Karpas-422 (cell line): ENCODE measurements at places on chromosomes 2 and 18. TPM values are rescaled to one million over a fixed set of nuclear protein-coding genes. Genes with fewer than 3 reads are reported as not detected.

DNA sequence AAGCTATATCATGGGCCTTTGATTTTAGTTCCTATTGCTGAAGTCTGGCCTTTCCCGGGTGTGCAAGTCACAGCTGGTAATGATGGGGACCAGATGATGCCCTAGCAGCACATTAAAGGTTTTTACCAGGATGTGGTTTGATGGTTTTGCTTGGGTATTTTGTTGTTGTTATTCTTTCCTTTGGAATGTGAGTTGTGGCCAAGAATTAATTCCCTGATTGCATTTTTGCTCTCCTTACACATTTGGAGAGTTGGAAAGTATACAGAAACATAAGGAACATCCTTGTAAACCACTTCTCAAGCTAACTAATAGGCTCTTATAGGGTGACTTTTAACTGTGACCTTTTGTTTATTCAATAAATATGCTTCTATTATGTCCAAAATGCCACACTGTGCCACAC lies 154.1 kb upstream of the MMADHC start:
- DNase-seq, result no peak

Gene COBLL1
- total RNA-seq, result 0.04 TPM in 1 of 2 replicates, not detected in the other

DNA sequence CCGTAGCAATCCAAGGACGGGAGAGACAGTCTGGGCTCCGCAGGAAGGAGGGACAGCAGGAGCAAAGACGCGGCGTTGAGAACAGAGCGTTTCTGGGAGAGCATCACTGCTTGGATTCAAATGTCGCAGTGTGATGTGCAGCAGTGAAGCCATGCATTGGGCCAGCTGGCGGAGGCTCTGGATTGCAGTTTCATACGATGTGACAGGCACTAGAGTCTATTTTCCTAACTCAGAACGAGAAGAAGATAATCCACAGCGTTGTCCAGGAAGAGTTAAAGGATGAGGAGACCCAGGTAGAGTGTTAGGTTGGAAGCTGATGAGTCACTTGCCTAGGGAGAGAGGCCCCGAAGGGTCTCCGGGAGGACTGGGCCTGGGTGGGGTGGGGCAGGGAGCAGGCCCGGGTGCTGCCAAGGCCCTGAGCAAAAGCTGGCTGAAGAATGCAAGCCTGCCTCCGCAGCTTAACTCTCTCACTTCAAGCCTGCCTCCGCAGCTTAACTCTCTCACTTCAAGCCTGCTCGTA lies 17.7 kb upstream of the SEMA4C start:
- no peak for DNase-seq

DNA sequence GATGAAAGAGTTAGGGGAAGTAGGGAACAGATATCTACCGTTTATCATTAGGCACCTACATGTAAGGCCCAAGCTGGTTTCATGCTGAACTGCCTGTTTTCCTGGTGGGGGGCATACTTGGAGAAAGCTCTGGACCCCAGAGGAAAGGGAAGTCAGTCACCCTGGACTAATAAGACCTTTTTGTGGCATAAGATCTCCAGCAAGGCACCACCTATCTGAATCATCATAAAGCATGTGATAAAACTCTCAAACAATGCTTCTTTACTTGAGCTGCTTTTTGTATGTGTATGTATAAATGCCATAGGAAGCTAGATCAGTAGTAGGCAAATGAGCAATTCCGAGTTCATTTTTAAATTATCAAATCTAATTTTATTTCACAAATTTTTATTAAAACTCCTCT lies 104.8 kb downstream of the TANC1 start:
- DNase-seq, result no peak

DNA sequence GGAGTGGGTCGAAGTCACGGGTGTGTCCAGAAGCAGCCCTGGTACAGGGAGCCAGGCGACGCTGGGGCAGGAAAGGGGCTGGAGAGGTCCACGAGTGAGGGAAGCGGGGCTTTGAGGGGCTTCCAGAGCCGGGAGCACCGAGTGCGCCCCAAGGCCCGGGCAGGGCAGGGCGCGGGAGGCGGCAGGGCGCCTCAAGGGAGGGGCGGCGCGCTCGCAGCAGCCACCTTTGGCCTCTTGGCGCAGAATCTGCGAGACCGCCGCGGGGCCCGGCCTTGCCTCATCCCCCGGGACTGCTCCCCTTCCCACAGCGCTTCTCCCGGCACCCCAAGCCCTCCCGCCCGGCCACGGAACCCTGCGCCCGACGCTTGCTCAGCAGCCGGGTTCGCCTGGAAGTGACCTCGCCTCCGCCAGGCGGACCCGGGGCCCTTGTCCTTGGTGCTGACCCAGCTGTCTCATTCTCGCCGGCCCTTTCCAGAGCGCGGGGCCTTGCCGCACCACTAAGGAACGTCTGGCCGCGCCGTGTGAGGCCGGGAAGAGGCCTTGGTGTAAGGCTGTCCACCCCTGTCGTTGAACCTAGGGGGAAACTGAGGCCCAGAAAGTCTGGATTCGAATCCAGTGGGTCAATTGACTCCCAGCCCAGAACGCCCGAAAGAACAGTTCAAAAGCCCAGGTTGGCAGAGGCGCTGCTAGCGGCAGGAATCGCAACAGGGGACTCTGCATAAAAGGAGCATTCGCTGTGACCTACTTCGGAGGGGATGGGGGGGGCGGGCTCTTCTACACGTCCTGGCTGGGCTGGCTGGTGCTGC lies 584 bp upstream of the DNER start:
- peak; percentile 53 for DNase-seq

GRCh38 chr18:4333043-4333442 lies 122.1 kb downstream of the DLGAP1 start:
- DNase-seq, result no peak

GRCh38 chr2:147488472-147488871 lies 356.4 kb upstream of the ACVR2A start:
- DNase-seq, result no peak

Gene NOSTRIN
- not detected in 2 replicates for total RNA-seq

DNA sequence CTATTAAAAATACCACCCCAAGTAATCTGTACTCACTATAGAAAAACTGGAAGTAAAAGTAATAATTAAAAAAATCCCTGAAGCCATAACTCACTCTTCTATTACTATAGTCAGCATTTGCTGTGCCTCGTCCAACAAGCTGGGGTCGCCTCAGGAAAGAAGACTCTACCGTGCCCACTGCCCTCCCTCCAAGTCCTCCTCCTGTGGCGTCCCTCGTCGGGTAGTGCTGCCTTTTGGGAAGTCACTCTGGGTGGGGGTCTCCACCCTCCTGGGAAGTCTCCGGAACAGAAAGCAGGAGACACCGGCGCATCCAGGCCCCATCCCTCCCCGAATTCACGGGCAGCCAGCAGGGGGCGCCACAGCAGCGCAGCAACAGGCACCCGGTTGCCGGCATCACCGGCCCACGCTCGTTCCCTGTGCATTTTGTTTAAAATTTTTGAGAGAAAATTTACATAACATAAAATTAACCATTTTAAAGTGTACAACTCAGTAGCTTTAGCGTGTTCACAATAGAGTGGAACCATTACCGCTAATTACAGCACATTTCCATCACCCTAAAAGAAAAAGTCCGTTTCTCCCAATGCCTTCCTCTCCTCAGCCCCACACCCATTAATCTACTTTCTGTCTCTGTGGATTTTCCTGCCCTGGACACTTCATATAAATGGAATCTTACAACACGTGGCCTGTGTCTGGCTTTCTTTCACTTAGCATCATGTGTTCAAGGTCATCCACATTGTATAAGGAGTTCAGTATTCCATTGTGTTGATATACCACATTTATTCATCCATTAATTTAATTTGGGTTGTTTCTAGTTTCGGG lies 62.2 kb downstream of the ADNP2 start:
- DNase-seq, result peak; percentile 82

Gene FHOD3
- total RNA-seq, result 23.4 and 26.6 TPM in 2 replicates

DNA sequence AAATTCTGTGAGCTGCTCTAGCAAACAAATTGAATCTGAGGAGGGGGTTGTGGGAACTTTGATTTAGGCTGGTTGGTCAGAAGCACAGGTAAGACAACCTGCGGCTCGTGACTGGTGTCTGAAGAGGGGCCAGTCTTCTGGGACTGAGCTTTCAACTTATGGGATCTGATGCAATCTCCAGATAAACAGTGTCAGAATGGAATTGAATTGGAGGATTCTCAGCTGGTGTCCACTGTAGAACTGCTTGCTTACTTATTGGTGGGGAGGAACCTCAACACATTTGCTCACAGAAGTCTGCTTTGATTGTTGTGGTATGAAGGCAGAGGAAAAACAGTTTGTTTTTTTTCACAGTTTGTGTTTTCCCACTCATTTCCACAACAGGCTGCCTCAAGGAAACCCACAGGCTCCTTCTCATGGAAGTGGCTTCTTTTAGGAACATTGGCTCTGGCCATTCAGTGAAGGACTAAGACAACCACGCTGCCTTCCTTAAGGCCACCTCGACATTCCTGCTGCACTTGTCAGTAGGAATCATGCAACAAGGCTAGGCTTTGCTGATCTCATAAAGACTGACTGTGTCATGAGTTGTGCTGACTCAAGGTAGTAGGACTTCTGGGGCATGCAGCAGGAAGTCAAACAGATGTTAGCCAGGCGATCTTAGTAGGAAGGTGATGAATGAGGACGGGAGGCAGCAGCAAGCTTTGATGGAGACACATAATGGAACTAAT lies 104.7 kb downstream of the TSN start:
- no peak for DNase-seq

DNA sequence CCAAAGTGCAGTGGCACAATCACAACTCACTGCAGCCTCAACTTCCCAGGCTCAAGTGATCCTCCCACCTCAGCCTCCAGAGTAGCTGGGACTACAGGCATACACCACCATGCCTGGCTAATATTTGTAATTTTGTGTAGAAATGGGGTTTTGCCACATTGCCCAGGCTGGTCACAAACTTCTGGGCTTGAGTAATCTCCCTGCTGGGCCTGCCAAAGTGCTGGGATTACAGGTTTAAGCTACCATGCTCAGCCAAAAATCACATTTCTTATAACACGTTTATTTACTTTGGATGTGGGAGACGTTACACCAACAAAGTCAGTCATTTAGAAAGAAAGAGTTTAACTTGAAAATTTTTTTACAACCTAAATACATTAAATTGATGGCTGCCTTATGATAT lies 209.0 kb upstream of the VWC2L start:
- DNase-seq, result no peak

DNA sequence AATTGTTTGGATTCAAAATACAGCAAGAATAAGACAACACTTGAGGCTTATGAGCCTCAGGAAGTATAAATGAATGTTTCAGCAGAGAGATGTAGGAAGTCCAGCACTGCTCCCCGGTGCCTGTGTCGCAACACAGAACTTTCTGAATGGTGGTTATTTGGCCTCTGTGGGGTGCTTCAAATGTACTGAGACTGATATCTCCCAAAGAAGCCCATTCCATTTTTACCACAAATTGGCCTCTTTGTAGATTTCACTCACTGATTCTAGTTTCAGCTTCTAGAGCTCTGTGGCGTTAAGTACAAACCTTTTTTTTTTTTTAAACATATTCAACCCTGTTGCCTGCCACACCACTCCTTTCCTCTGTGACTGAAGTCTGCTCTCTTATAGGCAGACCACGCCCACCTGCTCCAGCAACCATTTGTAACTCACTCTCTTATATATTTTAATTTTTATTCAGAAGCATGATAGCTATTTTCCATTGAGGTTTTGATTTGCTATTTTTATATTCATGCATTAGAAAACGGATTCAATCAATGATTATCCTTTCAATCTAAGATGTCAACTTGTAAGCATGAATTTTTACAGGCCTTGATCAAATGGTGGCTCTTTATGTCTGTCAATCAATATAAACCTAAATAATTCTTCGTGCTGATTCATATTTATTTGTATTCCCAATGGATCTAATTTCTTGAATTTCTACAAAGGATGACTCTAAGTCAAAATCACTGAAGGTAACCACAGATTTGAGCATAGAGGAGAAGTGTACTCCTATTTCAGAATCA lies 277.1 kb upstream of the CCDC68 start:
- no peak for DNase-seq

DNA sequence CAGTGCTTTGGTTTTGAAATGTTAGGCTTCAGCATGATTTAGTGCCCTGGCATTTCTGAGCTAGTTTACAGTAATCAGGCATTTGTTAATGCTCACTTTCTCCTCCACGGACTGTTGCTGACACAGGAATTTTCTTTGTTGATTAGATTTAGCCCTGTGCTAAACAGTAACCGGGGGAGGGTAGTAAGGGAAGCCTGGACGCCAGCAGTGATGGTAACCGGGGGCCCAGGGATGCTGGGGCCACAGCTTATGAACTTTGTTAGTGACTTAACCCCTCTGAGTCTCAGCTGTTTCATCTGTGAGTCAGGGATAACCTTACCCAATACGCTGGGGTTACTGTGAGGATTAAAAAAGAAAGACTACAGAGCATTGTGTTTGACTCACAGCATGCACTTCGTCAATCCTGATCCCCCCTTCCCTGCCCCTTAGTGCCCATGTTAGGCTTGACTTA lies 33.5 kb downstream of the KLHL29 start:
- no peak for DNase-seq

Gene MPHOSPH10
- 24.4 and 26.8 TPM in 2 replicates for total RNA-seq

Gene TMEFF2
- not detected in 2 replicates for total RNA-seq

GRCh38 chr2:174553811-174554493 lies 43.7 kb downstream of the WIPF1 start:
- DNase-seq, result peak; percentile 78

GRCh38 chr2:62010632-62011256 lies 105.3 kb downstream of the COMMD1 start:
- DNase-seq, result no peak

GRCh38 chr2:203532957-203533658 lies 2.0 kb downstream of the RAPH1 start:
- no peak for DNase-seq

GRCh38 chr2:105373895-105374401 lies 24.9 kb downstream of the FHL2 start:
- no peak for DNase-seq

DNA sequence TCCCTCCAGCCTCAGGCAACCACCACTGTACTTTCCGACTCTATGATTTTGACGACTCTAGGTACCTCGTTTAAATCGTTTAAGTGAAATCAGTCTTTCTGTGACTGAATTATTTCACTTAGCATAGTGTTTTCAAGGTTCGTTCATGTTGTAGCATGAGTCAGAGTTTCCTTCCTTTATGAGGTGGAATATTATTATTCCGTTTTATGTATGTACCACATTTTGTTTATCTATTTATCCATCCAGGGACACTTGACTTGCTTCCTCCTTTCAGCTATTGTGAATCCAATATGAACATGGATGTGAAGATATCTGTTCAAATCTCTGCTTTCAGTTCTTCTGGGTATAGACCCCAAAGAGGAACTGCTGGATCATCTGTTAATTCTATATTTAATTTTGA lies 19.1 kb downstream of the IL1R2 start:
- DNase-seq, result no peak

GRCh38 chr2:98507891-98508708 lies 63.4 kb downstream of the INPP4A start:
- DNase-seq, result no peak

Gene ELOA2
- not detected in 2 replicates for total RNA-seq

GRCh38 chr2:185208261-185208660 lies 530.3 kb upstream of the FSIP2 start:
- peak; percentile 61 for DNase-seq
